ENCODE measurements at places on chromosomes 3 and 15. TPM values are rescaled to one million over a fixed set of nuclear protein-coding genes. Genes with fewer than 3 reads are reported as not detected.

The NR1I2 gene
- total RNA-seq: not detected

The CHDH gene
- total RNA-seq: 0.49 TPM

The MRPS22 gene
- 65.0 TPM for total RNA-seq

The GOLGA6L7 gene
- total RNA-seq: not detected

The FSIP1 gene
- 2.2 TPM for total RNA-seq

DNA sequence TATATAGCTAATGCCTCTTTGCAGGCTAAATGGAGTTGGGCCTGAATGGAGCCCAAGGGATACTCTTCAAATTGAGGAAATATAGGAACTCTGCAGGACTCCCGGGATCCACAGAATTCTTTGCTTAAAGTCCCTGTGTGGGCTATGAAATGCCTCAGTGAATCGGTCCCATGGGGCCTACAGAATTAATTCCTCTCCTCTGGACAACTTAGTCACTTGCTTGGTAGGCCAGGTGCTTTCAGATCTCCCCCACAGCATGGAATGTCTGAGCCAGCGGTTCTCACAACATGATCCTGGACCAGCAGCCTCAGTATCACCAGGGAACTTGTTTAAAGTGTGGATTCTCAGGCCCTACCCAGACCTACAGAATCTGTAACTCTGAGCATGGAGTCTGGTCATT lies 15.1 kb upstream of the PRICKLE2 start:
- H3K27ac ChIP-seq: no peak overlapping the region
- peaks cover 17% of the 10 kb centered on the region for H3K4me1 ChIP-seq
- H3K36me3 ChIP-seq: peaks cover 12% of the 10 kb centered on the region
- H3K27me3 ChIP-seq: no peaks in the 10 kb centered on the region

GRCh38 chr3:7332696-7333095 lies 471.8 kb downstream of the GRM7 start:
- no peaks in the 10 kb centered on the region for H3K4me1 ChIP-seq
- H3K27ac ChIP-seq: no peak overlapping the region
- no peak overlapping the region for H3K4me3 ChIP-seq
- H3K27me3 ChIP-seq: no peaks in the 10 kb centered on the region
- H3K36me3 ChIP-seq: no peaks in the 10 kb centered on the region

GRCh38 chr3:31724651-31725050 lies 191.9 kb downstream of the STT3B start:
- no peaks in the 10 kb centered on the region for H3K27me3 ChIP-seq
- H3K4me3 ChIP-seq: no peak overlapping the region
- H3K4me1 ChIP-seq: peaks cover 6% of the 10 kb centered on the region
- DNase-seq: peak; percentile 32
- peaks cover 47% of the 10 kb centered on the region for H3K36me3 ChIP-seq

DNA sequence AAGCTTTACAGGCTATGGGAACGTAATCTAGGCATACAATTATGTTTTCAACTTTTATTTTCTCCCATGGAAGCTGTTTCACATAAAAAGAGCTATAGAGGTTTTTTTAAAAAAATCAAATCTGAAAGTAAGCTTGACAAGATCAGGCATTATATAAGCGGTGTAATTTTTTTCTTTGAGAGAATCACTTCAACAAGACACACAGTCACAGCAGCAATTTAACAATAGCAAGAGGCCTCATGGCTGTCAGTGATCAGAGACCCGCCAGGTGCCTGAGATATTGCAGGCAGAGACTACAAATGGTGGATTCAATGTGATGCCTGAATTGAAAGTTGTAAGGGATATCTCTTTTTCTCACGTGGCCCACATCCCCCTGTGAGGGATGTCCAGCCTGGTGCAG lies 270.5 kb upstream of the TBC1D5 start:
- peaks cover 12% of the 10 kb centered on the region for H3K27me3 ChIP-seq
- DNase-seq: no peak
- no peaks in the 10 kb centered on the region for H3K4me1 ChIP-seq
- no peak overlapping the region for H3K4me3 ChIP-seq
- no peak overlapping the region for H3K27ac ChIP-seq
- no peaks in the 10 kb centered on the region for H3K36me3 ChIP-seq

GRCh38 chr3:34185301-34185700 lies 386.9 kb downstream of the PDCD6IP start:
- H3K36me3 ChIP-seq: no peaks in the 10 kb centered on the region
- H3K4me1 ChIP-seq: no peaks in the 10 kb centered on the region
- H3K27ac ChIP-seq: no peak overlapping the region
- H3K4me3 ChIP-seq: no peak overlapping the region
- peaks cover 68% of the 10 kb centered on the region for H3K27me3 ChIP-seq
- no peak for DNase-seq

DNA sequence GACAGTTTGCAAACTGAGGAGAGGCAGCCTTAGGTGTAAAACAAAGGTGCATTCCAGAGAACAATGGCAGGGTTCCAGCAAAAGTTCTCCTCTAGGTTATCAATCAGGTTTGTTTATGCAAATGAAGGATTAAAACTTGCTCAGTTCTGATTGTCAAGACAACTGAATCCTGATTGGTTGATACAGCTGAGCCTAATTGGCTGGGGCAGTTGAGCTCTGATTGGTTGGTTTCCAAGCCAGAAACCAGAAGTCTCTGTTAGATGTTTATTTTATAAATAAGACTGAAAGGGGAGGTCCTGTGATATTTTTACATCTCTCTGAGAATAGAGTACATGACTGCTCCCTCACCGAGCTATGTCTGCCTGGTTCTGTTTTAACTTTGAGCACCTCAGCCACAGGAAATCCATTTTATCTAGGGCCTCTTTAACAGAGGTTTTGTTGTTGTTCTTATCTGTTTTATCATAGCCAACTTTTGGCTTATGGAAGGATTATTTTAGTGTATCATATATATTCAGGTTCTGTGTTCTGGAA lies 37.8 kb downstream of the PPM1L start:
- no peak overlapping the region for H3K4me3 ChIP-seq
- H3K36me3 ChIP-seq: peaks cover 7% of the 10 kb centered on the region
- DNase-seq: no peak
- H3K27me3 ChIP-seq: no peaks in the 10 kb centered on the region

- no peaks in the 10 kb centered on the region for H3K4me1 ChIP-seq
- H3K36me3 ChIP-seq: no peaks in the 10 kb centered on the region
- H3K27me3 ChIP-seq: no peaks in the 10 kb centered on the region
Measured at GRCh38 chr3:189188466-189188865, 16.7 kb downstream of the TPRG1 start.

DNA sequence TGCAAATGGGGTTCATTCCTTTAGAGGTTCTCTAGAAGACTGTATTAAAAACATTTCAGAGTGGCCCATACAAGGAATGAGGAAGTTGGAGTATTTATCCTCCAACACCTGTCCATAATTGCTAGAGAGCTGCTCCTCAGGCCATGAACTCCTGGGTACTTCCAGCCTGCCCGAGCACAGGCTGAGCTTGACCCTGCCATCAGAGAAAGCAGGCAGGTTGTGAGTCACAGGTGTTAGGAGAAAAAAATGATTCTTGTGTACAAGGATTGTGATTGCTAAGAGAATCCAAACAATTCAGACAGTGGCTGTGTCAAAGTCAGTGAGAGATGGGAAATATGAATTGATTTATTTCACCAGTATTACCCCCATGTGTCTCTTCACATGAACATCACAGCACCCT lies 156.8 kb upstream of the GADL1 start:
- no peaks in the 10 kb centered on the region for H3K36me3 ChIP-seq
- DNase-seq: no peak
- no peak overlapping the region for H3K27ac ChIP-seq
- H3K27me3 ChIP-seq: no peaks in the 10 kb centered on the region

DNA sequence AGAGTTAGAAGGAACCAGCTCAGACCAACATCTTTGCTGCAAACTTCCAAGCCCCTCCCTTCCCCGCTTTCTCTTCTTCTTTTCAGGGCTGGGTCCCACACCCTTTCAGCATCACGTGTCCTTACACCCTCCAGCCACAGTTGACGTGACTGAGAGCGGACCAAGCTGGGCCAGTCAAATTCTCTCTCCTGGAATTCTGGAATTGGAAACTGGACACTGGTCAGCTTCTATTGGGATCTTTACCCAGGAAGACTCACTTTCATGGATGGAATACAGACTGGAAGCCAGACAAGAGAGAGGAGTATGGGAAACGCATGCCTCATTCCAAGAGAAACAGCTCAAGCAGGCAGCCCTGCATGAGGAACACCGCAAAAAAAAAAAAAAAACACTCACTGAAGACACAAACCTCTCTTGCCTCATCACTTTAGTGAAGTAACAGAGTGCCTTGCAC lies 12.4 kb upstream of the TPM1 start:
- no peaks in the 10 kb centered on the region for H3K4me1 ChIP-seq
- H3K27me3 ChIP-seq: peaks cover 9% of the 10 kb centered on the region
- H3K27ac ChIP-seq: no peak overlapping the region
- H3K4me3 ChIP-seq: no peak overlapping the region

DNA sequence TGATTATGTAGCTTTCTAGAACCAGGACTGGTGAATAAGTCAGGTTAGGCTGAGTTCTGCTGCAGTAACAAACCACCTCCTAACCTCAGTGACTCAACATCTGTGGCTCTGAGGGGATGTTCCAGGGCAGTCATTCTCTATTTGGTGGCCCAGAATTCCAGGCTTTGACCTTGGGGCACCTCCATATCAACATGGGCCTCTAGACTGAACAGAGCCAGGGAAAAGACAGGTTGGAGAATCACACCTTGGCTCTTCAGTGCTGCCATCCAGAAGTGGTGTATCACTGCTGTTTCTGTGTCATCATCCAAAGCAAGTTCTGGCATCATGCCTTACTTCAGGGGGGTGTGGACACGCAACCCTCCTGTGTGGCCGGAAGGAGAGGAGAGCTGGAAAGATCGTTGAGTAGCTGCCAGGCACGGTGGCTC lies 15.3 kb downstream of the ZBTB47 start:
- peak; percentile 76 for DNase-seq
- no peak overlapping the region for H3K27ac ChIP-seq
- peaks cover 7% of the 10 kb centered on the region for H3K36me3 ChIP-seq
- no peak overlapping the region for H3K4me3 ChIP-seq

GRCh38 chr3:177983320-177983719 lies 552.9 kb upstream of the KCNMB2 start:
- H3K36me3 ChIP-seq: peaks cover 5% of the 10 kb centered on the region
- no peak overlapping the region for H3K4me3 ChIP-seq
- no peaks in the 10 kb centered on the region for H3K4me1 ChIP-seq
- DNase-seq: no peak

DNA sequence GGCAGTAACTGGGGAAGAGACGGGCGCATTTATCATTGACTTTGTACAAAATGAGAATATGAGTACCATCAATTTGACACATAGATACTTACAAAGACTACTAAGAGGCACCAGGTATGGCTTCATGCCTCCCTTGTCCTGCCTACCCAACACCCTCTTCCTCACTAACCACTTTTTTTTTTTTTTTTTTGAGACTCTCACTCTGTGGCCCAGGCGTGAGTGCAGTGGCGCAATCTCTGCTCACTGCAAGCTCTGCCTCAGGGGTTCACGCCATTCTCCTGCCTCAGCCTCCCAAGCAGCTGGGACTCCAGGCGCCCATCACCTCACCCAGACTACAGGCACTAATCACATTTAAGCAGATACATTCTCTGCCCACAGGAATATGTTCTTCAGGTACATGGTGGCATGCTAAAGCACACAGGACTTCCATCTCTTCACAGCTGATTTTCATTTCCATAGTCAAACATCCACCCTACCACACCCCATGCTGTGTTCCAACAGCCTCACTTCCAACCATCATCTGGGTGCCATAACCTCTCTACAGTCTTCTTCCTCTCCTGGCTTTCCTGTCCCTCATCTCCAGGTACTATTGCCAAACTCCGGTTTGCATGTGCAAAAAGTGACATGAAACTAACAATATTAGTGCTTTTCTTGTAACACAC lies 41.7 kb downstream of the RAB27A start:
- H3K4me3 ChIP-seq: no peak overlapping the region
- no peaks in the 10 kb centered on the region for H3K36me3 ChIP-seq
- peak; percentile 50 for DNase-seq
- no peaks in the 10 kb centered on the region for H3K27me3 ChIP-seq
- H3K4me1 ChIP-seq: peaks cover 29% of the 10 kb centered on the region
- peak overlapping the region; percentile 32 for H3K27ac ChIP-seq

All from MCF 10A (cell line).